8988T (cell line): ENCODE measurements at places on chromosomes 7 and 10.

DNA sequence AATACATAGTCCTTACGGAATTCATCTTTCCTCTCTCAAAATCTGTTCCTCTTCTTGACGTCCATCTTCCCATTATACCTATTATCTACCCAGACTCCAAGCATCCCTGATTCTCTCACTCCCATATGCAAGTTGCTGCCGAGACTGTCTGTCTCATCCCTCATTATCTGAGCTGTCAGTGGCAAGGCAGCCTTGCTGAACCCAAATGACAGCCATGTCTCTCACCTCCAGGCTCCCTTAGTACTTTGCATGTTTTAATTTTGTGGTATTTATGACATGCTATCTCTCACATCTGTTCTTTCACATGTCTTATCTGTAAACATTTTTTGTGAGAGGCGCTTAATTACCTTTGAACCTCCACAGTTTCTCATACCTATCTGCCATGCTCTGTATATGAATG lies 54.4 kb upstream of the IFRD1 start:
- no peak for DNase-seq

- DNase-seq = no peak
These were observed 597.6 kb downstream of the PCDH15 start for GRCh38 chr10:54203401-54203800.

- DNase-seq = no peak
These were observed 1.7 kb upstream of the TBATA start for GRCh38 chr10:70786799-70787415.

GRCh38 chr10:103467406-103467805 lies 8.7 kb upstream of the CALHM1 start:
- no peak for DNase-seq

GRCh38 chr10:775245-776075 lies 86.0 kb upstream of the DIP2C start:
- DNase-seq = peak; percentile 43

DNA sequence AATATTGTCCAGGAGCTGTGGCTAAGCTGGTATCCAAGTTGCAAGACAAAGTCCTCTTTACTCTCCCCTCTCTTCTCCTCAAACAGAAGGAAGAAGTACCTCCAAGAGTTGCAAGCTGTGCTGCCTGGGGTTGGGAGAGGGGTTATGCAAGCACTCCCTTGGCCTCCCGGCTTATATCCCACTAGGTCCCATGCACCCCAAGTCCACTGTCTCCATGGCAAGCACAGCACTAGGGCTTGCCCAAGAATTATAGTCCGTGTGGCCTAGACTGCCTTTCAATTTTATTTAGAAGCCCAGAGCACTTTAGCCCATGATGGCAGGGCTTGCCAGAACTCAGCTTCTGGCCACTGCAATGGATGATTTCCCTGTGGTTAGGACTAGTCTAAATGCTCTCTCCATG lies 40.4 kb upstream of the TECTB start:
- DNase-seq = no peak

- peak; percentile 58 for DNase-seq
These were observed at the start of gene KLF14 for GRCh38 chr7:130733931-130734814. Gene KLF14, minus strand, starts transcription at chr7:130734207. Its CDS starts 174 bp downstream, at chr7:130734033.

GRCh38 chr7:37820708-37821468 lies 27.5 kb upstream of the NME8 start:
- DNase-seq = no peak

DNA sequence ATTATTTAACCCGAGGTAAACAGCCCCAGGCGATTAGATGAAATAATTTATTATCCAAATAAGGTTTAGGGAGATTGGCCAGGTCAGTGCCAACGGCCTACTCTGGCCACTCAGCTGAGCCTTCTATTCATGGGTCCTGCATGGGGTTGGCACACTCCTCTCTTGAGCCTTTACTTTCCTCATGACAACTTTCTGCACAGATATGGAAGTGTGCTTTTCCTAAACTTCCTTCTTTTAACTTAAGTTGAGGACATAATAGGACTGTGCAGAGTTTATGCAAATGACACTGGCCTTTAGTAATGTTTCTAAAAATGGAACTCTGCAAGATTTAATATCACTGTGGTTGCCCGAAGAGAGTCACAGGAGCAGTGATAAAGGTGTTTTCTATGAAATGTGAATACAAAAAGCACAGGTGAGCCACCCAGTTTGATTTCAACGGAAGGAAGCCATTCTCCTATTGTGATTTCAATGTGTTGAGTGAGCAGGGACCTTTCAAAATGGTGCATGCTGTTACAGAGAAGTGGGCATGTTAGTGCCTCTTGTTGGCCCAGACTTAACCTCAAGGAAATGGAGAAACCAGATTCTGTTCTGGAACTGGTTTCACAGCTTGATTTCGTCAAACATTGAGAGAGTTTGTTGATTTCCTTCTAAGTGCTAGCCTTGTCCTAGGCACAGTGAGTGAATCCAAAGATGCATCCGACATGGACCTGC lies 55.7 kb downstream of the LYZL2 start:
- DNase-seq = no peak

GRCh38 chr10:90856964-90857634 lies 740 bp downstream of the HTR7 start:
- no peak for DNase-seq

DNA sequence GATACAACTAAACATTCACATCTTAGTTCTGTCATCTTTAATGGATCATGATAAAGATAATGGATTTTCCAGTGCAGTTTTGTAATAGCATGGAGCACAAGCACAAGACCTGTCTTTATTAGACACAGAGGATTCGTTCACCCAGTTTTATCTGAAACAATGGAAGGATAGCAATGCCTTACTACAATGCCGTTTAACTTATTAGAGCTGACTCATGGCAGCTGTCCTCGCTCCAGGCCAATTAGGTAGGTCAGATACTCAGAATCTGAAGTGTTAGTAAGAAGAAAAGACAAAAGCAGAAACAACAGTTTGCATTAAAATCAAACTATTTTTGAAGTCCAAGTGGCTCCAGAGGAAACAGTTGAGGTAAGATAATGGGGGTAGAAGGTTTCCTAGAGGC lies 12.8 kb downstream of the OR13A1 start:
- no peak for DNase-seq

- DNase-seq = no peak
These were observed 3.1 kb downstream of the ANKRD22 start for GRCh38 chr10:88848499-88848898.

- DNase-seq = no peak
These were observed 974.8 kb downstream of the SORCS3 start for GRCh38 chr10:105615715-105616365.

DNA sequence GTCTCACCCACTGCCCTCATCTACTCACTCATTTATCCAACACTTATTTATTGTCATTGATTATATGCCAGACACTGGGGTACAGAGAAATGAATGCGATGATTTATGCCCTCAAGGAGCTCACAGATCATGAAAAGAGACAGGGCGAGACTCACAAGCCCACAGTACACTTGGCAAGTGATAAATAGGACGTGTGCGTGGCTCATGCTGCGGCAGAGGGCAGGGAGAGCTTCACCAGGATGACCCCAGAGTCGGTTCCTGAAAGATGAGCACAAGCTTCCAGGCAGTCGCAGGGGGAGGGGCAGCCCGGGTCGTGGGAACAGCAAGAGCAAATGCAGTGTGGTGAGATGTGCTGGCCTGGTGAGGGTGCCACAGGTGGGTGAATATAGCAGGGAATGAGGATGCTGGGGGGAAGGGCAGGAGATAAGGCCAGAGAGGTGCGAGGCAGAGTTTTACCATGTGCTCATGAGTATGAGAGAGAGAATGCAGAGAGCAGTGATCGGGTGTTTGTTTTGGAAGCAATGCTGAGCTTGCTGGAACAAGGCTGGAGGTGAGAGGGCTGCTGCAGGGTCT lies 70.9 kb downstream of the ATXN7L1 start:
- no peak for DNase-seq

DNA sequence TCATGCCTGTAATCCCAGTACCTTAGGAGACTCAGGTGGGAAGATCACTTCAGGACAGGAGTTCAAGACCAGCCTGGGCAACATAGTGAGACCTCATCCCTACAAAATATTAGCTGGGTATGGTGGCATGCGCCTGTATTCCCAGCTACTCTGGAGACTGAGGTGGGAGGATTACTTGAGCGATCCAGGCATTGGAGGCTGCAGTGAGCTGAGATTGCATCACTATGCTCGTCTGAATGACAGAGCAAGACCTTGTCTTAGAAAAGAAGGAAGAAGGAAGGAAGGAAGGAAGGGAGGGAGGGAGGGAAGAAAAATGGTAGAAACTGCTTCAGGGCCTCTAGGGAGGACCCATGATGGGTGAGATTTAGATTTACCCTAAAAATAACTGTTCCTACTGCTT lies 112.3 kb downstream of the SPDYE5 start:
- no peak for DNase-seq

GRCh38 chr10:35377050-35377728 lies 40.9 kb downstream of the CCNY start:
- DNase-seq = no peak

- DNase-seq = peak; percentile 61
These were observed 570 bp upstream of the PRTFDC1 start for GRCh38 chr10:24952707-24953645.

- DNase-seq = peak; percentile 6
These were observed 68.9 kb downstream of the DYNC1I1 start for GRCh38 chr7:95840953-95841950.

DNA sequence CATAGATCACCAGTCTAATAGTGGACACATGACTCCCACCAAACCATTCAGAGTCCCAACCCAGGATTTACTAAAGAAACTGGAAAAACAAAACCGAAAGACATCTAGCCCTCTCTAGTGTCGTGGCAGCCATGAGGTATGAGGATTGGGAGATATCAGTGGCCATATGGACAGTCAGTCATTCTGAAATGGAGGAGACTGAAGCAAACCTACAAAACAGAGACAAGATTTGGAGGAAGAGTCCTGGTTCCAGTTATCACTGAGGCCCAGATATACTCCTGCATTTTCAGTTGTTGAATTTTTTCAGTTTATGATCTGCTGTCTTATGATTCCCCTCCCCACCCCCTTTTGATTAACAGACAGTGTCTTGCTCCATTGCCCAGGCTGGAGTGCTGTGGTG lies 9.1 kb upstream of the RALA start:
- DNase-seq = no peak

GRCh38 chr10:121152033-121152432 lies 300.9 kb downstream of the WDR11 start:
- no peak for DNase-seq

- no peak for DNase-seq
These were observed 9.4 kb upstream of the TAS2R16 start for GRCh38 chr7:123004931-123005330.

GRCh38 chr7:16719699-16720098 lies 33.9 kb upstream of the TSPAN13 start:
- DNase-seq = no peak

- no peak for DNase-seq
These were observed 186.8 kb upstream of the CXCL12 start for GRCh38 chr10:44571701-44572100.

- no peak for DNase-seq
These were observed 46.2 kb downstream of the KCNMA1 start for GRCh38 chr10:77591238-77591880.

DNA sequence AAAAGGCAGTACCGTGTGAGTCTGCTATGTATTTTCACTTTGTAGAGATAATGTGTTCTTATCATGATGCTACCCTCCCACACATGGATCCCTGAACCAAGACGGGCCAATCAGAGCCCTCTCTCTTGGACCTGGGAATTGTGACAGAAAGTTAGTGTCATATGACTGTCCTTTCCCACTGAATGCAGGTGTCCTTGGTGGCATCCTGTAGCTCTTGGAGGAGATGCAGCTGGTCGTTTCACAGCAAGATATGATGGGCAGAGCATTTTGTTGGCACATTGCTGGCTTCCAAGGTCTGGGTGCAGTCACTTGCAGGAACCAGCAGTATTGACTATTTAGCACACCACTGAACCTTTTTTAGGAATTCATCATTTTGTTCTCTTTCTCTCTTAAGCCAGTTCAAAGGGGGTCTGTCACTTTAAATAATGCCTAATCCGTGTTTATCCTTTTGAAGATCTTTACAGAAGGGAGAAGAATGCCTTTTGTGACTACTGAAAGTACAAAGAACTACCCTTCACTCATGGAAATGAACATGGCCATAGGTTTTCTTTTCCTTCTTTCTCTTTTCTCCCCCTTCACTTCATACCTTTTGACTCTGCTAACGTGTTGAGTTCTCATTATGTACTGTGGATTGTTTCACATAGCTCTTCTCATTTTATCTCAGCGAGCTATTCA lies 125.1 kb downstream of the PLXDC2 start:
- no peak for DNase-seq
